Stimulated activated CD4-positive, alpha-beta T cell treated with anti-CD3 and anti-CD28 coated beads, TNF-alpha, amount 100 ng/mL, for 24 hours (primary cell): ENCODE measurements at places on chromosomes 6 and 20.

DNA sequence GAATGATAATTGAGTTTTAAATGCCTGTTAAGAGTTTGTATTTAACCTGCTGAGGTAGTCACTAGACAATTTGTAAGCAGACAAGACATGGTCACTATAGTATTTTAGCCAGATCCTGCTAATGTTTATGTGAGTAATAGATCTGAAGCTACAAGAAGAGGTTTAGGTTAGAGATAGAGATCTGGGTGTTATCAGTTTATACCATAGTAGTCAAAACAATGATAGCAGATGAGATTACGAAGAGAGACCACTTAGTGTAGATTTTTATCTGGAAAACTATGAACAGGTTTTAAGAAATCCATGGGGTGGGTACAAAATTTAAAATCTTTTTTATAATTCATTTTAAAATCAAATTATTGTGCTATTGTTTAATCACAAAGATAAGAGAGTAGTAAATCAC lies 47.5 kb downstream of the PHIP start:
- no peak for DNase-seq

GRCh38 chr20:24495266-24495665 lies 25.8 kb downstream of the SYNDIG1 start:
- no peak for DNase-seq

GRCh38 chr6:9914951-9915350 lies 499.9 kb downstream of the TFAP2A start:
- no peak for DNase-seq

DNA sequence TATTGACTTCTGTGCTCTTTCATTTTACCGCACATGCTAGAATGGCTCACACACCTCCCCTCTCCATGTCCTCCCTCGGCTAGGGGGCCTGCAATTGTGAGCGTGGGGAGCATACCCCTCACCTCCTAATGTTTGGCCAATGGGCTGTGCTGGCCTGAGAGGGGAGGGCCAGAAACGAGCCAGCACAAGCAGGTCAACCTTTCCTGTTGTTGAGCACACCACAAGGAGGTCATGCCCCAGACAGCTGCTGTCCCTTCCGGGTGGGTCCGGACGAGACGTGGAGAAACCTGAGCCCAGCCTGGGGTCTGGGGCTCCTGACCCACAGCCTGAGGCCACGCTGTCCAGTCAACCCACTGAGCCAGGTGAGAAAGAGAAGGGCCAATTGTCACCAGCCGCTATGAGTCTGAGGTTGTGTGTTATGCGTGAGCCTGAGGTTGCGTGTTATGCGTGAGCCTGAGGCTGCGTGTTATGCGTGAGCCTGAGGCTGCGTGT lies 77.4 kb downstream of the TTLL2 start:
- DNase-seq, result no peak

DNA sequence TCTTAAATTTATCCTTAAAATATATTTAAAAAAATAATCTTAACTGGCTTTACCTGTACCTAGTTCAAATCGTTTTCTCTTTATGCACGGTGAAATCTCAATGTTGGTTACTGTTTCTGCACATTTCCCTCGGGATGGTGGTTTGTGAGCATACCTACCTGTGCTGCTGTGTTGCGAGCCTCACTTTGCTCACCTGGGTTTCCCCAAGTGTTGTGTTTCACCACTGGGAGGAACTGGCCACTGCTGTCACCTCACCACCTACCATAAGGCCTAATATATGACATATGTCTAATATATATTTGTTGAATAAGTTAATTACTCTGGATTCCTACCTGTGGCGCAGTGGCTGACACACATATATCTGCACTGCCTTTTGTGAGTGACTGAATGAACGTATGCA lies 493.5 kb upstream of the FLRT3 start:
- DNase-seq, result no peak

- no peak for DNase-seq
Observed at GRCh38 chr6:169096388-169096787, 157.3 kb downstream of the THBS2 start.

DNA sequence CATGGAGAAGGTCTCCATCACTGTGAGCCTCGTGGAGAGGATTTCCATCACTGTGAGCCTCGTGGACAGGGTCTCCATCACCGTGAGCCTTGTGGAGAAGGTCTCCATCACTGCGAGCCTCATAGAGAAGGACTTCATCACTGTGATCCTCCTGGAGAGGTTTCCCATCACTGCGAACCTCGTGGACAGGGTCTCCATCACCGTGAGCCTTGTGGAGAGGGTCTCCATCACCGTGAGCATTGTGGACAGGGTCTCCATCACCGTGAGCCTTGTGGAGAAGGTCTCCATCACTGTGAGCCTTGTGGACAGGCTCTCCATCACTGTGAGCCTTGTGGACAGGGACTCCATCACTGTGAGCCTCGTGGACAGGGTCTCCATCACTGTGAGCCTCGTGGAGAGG lies 140.4 kb downstream of the ERMARD start:
- DNase-seq, result no peak

DNA sequence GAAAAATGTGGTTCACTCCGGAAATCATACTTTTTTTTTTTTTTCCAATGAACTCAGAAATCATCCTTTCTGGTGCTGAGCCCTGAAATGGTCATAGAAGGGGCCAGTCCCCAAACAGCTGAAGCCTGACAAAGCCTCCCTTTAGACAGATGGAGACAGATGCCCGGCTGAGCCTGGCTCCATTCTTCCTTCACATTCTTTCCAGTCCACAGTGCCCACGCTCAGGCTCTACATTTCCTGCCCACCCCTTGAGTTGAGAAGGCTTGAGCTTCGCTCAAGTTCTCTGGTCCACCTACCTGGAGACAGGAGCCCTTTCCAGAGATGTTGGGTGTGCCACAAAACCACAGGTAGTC lies 41.2 kb downstream of the KCNK5 start:
- DNase-seq, result no peak

GRCh38 chr20:16017656-16018055 lies 555.6 kb downstream of the KIF16B start:
- no peak for DNase-seq

GRCh38 chr6:35637911-35638310 lies 50.8 kb downstream of the FKBP5 start:
- no peak for DNase-seq

GRCh38 chr6:13908955-13909381 lies 15.8 kb upstream of the RNF182 start:
- no peak for DNase-seq

DNA sequence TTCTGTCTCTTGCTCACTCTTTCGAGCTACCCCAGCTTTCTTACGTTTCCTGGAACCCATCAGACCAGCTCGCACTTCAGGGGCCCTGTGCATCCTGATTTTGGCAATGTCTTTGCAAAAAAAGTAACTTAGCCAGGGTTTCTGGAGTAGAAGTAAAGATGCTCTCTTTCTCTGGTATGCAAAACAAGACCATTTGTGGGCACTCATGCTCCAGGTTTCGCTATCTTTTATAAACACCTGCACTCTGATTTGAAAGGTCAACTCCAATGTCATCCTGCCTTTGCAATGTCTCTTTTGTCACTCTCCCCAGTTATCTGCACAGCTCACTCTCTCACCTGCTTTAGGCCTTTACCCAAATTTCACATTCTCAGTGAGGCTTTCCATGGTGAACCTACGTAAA lies 869.1 kb downstream of the QKI start:
- no peak for DNase-seq

GRCh38 chr6:111632468-111633247 lies 27.0 kb upstream of the TRAF3IP2 start:
- DNase-seq, result no peak

GRCh38 chr6:166341464-166341863 lies 881 bp downstream of the SFT2D1 start:
- DNase-seq, result no peak

- DNase-seq, result no peak
Observed at GRCh38 chr6:149211046-149211571, 106.4 kb upstream of the TAB2 start.

DNA sequence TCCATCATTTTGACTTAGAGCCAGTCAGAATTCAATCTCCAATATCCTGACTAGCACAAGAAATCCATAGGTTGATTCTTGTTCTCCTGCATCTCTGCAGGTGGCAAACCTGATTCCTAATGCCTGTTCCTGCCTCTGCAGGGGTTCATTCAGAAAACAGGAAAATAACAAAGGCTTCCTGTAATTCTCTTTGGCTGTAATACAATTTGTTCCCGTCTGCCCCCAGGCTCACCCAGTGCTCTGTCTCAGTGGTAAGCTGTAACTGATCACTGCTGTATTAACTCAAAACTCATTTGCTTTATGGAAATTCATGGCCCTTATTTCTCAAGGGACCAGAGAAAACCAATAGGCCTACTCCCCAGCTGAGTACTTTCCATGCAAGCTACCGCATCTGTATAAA lies 88.6 kb downstream of the OPRM1 start:
- no peak for DNase-seq

DNA sequence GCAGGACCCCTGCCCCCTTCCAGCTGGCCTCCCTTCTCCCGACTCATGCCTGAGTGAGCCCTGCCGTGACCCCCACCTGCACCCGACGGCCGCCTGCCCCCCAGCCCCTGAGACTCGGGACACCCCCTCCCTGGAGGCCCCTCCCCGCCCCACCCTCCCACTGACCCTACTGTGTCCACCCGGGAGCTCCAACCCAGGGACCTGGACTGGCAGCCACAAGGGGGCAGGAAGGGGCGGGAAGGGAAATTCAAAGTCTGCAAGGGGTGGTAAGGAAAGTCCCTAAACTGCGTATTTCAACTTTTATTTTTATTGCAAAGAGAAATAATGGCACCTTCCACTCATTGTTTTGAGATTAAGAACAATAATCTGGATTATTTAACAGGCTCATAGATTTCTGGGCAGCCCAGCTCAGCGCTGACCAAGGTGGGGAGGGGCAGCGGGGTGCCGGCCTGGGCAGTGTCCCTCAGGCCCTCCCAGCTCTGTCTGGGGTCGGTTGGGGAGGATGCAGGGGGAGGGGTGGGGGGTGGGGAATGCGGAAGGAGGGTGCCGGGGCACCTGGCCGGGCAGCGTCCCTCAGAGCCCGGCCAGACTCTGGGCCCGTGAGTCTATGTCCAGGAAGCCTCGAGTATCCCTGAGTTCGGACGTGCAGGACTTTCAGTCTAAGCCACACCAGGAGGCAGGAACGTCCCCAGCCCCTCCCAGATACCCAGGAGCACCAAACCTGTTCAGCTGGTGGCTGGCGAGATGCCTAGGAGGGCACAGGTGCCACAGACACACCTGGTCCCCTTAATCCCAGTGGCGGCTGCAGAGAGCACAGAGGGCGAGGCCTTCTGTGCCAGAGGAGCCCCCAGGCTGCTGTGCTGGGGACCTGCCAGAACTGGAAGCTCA lies 1.3 kb upstream of the PTK6 start:
- no peak for DNase-seq

- no peak for DNase-seq
Observed at GRCh38 chr6:3531481-3531880, 74.6 kb upstream of the SLC22A23 start.

GRCh38 chr6:41335296-41335695 lies at the start of gene NCR2:
Gene NCR2 (plus strand): TSS chr6:41335608. CDS start chr6:41335877, 269 bp downstream.
- no peak for DNase-seq

DNA sequence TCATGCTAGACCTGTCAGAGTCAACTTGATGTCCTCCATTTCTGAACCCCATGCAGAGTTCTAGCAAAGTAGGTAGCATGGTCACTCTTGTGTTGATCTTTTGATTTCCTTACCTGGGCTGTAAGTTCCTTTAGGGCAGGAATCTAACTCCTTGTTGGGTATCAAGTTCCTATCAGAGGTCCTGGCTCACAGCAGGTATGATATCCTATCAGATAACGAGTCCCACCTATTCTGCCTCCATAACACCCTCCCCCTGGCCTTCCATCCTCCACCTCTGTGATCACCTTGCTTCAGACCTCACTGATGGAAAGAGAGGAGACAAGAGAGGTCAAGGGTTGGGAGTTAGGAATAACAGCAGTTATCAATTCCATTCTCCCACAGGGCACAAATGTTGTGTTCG lies 76.1 kb downstream of the CDC40 start:
- DNase-seq, result no peak

GRCh38 chr20:36607586-36608387 lies 2.2 kb downstream of the RAB5IF start:
- no peak for DNase-seq

GRCh38 chr6:28322661-28323060 lies 13.3 kb downstream of the ZSCAN31 start:
- DNase-seq, result no peak

GRCh38 chr6:169862043-169862891 lies 110.8 kb downstream of the ERMARD start:
- no peak for DNase-seq

DNA sequence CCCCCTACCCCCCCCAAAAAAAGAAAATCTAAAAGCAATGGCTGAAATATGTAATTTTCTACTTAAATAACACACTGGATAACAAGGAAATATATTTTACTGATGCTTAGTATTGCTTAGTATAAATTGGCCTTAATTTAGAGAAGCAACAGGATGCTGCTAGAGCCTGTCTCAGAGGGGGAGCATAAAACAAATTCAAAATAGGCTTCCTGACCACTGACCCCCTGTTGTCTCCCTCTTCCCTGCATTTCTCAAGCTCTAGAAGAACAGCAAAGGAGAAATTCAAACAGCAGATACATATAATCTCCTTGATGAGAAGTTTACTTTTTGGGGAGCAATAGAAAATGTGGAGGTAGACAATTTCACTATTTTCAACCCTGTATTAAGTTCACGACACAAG lies 631.1 kb upstream of the GJE1 start:
- DNase-seq, result no peak

DNA sequence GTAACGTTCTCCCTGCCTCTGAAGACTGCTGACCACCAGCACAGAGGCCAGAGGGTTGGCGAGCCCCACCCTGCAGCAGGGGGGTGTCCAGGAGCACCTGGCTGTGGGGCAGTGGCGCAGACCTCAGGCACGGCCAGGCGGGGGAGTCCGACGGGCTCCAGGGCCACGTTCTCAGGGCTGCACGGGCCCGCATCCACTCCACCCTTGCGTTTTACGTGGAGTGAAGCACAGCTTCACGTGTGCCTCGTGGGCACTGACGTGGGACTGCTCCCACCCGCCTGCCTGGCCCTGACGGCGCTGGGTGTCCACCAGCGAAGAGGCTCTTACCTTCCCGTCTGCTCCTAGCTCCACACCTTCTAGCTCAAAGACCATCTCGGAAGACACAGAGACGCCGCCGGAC lies 6.9 kb downstream of the RPS21 start:
- DNase-seq, result no peak

GRCh38 chr20:18663932-18664331 lies 76.1 kb downstream of the DTD1 start:
- DNase-seq, result no peak

- no peak for DNase-seq
Observed at GRCh38 chr20:61331543-61331942, 79.5 kb downstream of the CDH4 start.

- DNase-seq, result no peak
Observed at GRCh38 chr6:2086326-2086965, 159.0 kb downstream of the GMDS start.

DNA sequence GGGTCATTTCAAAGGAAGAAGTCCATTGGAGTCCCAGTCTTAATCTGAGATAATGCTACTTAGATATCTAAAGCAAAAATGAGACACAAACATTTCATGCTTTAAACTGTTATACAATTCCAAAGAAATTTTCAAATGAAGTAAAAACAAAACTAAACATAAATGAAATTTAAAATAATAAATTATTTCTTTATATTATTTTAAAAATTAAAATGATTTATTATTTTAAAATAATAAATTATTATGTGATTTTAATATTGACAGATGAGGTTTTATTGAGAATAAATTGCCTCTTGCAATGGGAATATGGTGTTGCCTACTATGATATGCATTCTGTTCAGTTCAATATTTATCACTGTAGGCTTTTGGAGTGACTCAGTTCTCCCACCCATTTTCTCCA lies 93.7 kb upstream of the BACH2 start:
- DNase-seq, result no peak
